D341Med (cell line): ENCODE measurements at places on chromosomes 4 and X.

DNA sequence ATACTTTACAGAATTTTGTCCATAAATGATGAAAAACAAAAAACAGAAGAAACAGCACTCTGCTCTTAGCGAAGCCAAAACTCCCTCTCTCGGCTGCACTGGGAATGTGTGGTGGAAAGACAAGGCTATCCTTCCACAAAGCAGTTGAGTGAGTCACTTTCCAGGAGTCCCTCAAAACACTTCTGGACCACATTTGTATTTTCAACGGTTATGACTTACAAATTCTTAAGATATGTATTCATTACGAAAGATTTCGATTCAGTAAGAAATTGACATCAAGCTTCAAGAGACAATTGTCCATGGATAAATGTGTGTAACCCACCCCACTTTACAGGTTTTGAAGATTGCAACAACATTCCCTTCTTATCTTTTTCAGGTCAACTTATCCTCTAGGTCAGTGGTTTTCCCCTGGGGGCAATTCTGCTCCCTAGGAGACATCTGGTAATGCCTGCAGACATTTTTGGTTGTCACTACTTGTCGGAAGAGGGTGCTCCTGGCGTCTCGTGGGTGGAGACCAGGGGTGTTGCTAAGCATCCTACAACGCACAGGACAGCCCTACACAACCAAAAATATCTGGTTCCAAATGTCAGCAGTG is 66.7 kb upstream of the MTNR1A start:
- no peak for DNase-seq

- DNase-seq = no peak
Observed at GRCh38 chrX:123847056-123847455, 12.8 kb upstream of the XIAP start.

GRCh38 chr4:150619042-150619441 is 37.1 kb downstream of the MAB21L2 start:
- DNase-seq = no peak

DNA sequence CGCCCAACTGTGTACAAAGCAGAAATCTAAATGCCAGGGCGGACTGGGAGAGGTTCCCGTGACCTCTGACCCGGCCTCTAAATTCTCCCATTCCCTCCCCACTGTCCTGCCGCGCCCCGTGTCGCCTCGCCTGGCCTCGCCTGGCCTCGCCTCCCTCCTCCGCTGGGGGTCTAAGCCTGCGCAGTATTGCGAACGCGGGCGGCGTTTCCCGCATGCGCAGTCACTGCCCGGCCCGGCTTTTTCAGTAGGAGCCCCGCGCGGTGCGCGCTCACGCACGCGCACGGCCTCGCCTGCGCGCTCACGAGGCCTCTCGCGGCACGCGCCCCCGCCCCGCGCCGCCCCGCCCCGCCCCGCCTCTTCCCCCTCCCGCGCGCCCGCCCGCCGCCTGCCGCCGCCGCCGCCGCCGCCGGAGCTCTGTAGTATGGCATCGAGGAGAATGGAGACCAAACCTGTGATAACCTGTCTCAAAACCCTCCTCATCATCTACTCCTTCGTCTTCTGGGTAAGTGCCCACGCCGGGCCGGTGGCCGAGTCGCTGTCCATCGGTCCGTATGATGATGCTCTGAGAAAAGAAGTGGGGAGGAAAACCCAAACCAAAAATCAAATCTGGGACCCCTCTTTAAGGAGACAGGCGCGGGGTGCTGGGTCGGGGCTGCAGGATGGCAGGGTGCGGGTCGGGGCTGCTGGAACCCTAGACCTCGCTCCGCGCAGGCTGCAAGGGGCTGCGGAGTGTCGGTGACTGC is at the start of gene TSPAN7:
Gene TSPAN7, plus strand, starts transcription at position 417 of the 743 bp plus-strand sequence. Its CDS starts 5 bp downstream, at position 422.
- peak; percentile 93 for DNase-seq
